Hematopoietic multipotent progenitor cell treated with erythropoietin and hydrocortisone succinate and interleukin-3 and kit ligand, for 6 days (in vitro differentiated cells): ENCODE measurements at places on chromosomes 12 and 14.

GRCh38 chr14:74898694-74899093 lies 17.0 kb downstream of the DLST start:
- no peak for DNase-seq

DNA sequence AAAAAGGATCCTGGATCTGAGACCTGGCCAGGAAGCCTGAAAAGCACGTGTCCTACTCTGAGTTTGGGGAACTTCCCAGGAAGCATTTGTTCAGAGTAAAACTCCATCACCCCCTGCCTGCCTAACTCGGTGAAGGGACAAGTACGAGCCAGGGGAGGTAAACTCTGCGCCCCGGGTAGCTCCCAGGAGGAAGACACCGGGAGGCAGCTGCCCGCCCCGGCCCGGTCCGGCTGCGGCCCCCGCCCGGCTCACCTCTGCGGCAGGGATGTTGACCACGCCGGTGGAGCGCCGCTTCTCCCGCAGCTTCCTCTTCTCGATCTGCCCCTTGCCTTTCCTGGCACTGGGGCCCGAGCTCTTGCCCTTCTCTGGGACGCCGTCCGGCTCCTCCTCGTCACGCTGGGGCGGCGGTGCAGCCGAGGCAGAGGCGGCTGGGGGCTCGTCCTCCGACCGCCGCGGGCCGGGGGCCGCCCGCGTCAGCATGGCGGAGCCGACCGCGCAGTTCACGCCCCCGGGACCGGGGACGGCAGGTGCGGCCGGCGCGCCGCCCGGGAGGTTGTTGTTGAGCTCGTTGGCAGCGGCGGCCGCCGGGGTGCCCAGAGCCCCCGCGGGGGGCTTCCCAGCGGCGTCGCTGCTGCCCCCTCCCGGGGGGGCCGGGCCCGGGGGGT lies 1.2 kb downstream of the PAWR start:
- peak; percentile 37 for DNase-seq

- no peak for DNase-seq
Observed at GRCh38 chr14:76113691-76114090, 38.0 kb upstream of the GPATCH2L start.

GRCh38 chr12:851343-851742 lies 98.2 kb downstream of the RAD52 start:
- no peak for DNase-seq

GRCh38 chr12:30661210-30661609 lies 34.5 kb downstream of the IPO8 start:
- no peak for DNase-seq

- DNase-seq: peak; percentile 57
Observed at GRCh38 chr12:65496617-65497016, 218.1 kb downstream of the MSRB3 start.

GRCh38 chr12:49969027-49969426 lies 3.7 kb upstream of the AQP6 start:
- no peak for DNase-seq

DNA sequence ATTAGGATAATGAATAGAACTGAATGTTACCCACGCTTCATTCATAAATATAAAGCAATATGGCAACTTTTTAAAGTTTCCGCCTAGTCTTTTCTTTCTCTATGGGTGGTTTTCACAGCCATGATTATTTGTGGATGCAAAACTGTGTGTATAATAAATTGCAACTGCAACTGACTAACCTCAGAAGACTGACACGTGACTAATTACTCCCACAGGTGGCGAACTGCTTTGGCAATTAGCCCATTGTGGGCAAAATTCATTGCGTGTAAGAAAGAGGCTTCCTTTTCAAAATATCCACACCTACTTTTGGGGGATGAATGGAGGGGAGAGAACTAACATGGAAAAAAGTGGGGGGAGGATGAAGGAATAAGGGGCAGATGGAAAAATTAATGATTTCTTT lies 79.0 kb downstream of the SLC25A21 start:
- DNase-seq: peak; percentile 7

GRCh38 chr14:30417121-30417520 lies 141.8 kb upstream of the G2E3 start:
- DNase-seq: no peak

DNA sequence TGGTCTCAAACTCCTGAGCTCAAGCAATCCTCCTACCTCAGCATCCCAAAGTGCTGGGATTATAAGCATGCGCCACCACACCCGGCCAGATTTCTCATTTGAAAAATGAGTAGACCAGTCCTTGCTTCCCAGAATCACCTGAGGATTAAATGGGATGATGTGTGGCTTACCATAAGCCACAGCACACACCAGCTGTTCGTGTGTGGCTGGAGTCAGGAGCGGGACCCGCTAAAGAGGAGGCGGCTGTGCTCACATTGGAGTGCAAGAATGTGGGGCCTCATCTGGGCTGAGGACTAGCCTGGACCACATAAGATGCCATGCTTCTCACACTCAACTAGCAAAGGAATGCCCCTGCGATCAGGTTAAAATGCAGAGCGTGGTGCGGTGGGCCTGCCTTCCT lies 6.7 kb upstream of the ALDH2 start:
- DNase-seq: no peak

DNA sequence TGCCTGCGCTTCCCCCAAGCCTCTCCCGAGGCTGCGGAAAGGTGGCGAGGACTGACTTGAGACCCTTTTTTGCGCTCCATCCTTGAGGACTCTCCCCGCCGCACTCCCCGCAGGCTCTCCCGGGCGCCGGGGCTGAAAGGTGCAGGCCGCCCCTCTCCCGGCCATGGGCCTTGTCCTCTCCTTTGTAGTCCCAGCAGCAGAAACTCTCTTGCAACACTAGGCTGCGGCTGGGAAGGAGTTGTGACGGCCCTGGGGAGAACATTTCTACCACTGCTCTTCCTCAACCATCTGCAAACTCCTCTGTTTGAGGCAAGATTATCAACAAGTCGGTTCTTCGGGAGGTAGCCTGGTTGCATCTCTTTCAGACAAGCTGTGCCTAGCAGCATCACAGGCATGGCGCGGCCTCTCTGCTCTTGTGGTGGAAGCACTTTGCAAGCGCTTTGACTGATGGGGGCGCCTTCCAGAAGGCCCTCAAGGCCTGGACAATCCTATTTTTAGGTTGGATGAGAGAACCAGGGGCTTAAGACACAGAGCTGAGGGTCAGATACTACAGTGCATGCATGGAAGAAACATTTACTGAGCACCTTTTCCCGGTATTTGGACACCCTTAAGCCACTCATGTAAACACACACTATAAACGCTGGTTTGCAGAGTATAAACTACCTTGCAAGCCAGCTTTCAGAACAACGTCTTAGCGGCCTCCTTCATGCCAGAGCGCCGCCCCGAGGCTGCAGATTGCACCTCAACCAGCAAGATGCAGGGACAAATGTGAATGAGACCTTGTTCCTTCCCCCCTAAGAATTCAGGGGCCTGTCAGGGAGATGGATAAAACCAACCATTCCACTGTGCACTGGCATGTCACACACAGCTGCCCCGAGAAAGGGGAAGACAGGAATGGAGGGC lies 1.2 kb upstream of the PRIMA1 start:
- no peak for DNase-seq

- peak; percentile 45 for DNase-seq
Observed at GRCh38 chr12:66119229-66119869, 11.2 kb downstream of the LLPH start.

- DNase-seq: no peak
Observed at GRCh38 chr12:91732086-91732485, 413.6 kb downstream of the BTG1 start.

DNA sequence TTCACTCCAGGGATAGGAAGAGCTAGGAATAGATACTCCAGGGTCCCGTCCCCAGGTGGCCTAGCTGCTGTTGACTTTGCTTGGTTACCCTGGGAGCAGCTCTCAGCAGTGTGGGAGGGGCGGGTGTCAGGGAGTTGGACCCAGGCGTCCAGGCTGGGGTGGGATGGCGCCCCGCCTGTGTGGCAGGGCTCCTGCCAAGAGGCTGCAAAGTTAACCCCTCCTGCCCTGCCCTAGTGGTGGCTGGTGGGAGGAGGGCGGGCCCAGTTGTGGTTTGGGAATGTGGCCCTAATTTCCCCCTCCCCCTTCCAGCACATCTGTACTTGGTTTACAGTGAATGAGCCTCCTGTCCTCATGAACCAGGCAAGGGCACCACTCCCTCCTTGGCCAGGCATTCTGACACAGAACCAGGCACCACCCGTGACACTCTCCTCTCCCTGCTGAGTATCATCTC lies 1.7 kb upstream of the RARG start:
- DNase-seq: peak; percentile 73

GRCh38 chr12:71243370-71243769 lies 85.6 kb upstream of the TSPAN8 start:
- no peak for DNase-seq

DNA sequence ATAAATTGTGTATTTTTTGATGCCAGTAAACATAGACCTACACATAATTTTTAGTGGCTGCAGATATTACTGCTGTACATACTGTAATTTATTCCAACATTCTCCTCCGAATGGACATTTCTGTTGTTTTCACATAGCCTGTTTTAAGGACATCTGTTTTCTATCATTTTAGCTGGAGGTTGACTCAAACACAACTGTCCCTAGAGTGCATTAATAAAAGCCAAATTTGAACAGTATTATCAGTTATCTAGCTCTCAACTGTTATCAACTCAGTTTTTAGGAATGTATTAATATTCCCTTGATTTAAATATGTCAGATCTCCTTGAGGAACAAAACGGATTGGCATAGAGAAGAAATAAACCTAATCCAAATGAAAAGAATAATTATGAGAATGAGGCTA lies 17.2 kb upstream of the PIWIL1 start:
- DNase-seq: no peak

- no peak for DNase-seq
Observed at GRCh38 chr12:106519607-106520021, 63.2 kb upstream of the RFX4 start.

- no peak for DNase-seq
Observed at GRCh38 chr12:120013659-120014380, 24.8 kb downstream of the BICDL1 start.

DNA sequence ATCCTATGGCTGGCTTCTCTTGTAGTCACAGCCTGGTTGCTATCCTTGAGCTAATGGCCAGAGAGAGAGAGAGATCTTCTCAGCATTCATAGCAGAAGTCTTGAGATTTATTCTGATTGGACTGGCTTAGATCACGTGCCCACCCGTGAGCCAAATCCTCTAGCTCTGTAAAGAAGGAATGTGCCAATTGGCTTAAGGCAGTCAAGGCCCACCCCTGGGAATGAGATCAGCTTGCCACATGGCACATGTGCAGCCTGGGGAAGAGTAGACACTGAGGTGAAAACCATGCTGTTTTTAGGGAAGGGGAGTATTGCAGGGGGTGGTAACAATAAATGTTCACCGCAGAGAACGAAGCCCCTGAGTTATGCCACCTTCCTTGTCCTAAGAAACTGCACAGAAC lies 36.3 kb downstream of the PLEKHG7 start:
- DNase-seq: no peak

- peak; percentile 97 for DNase-seq
Observed at GRCh38 chr12:57771236-57771872, 551 bp downstream of the METTL1 start.

- DNase-seq: no peak
Observed at GRCh38 chr12:105575235-105575634, 244.7 kb downstream of the C12orf75 start.

DNA sequence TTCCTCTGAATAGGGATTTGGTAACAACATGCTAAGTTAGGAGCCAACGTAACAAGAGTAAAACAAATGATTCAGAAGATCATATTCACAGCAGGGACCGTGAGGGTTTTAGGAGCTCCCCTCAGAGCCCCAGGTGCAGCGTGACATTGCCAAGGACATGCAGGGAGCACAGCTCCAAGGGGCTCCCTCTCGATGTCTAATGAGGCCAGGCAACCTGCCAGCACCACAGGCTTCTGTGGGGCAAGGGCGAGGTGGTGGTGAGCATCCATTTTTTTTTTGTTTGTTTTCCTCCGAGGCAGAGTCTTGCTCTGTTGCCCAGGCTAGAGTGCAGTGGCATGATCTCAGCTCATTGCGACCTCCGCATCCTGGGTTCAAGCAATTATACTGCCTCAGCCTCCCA lies 95.1 kb upstream of the PTPRB start:
- no peak for DNase-seq

DNA sequence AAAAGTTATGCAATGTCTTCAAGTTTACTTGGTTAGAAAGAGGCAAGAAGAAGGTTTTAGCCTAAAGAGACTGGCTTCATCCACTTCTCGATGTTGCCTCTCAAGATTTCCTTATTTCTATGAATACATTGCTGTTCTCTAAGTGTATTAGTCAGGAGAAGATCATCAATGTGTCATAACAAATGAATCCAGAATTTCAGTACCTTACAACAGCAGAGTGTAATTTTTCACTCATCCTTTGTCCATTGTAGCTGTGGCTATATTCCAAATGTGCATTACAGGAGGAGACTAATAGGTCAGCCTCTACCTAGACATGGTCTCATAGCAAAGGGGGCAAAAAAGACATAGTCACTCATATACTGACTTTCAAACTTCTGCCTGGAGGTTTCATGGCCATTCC lies 579.1 kb downstream of the PRKD1 start:
- no peak for DNase-seq

DNA sequence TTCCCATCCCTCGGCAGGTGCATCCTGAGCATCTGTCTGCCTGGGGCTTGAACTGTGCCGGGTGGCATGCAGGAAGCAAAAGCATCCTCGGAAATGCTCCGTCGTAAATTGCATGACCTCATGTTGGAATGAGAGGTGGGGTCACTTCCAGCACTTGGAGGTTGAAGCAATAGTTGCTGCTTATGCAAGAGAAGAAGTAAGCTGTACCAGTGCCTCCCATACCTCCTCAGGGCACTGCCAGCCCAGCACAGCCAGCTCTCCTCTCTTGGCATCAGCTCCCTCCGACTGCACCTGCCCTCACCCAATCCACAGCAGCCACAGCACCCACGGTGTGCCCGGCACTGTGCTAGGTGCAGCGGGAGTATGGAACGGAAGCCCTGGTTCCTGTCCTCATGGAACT lies 11.5 kb downstream of the TEAD4 start:
- DNase-seq: no peak

- no peak for DNase-seq
Observed at GRCh38 chr12:120754792-120755191, 29.2 kb downstream of the ACADS start.

- no peak for DNase-seq
Observed at GRCh38 chr12:96687719-96688118, 198.3 kb downstream of the CFAP54 start.

GRCh38 chr12:115407723-115408122 lies 723.7 kb upstream of the TBX3 start:
- DNase-seq: no peak

- DNase-seq: peak; percentile 72
Observed at GRCh38 chr12:6062757-6063735, 61.4 kb downstream of the VWF start.

DNA sequence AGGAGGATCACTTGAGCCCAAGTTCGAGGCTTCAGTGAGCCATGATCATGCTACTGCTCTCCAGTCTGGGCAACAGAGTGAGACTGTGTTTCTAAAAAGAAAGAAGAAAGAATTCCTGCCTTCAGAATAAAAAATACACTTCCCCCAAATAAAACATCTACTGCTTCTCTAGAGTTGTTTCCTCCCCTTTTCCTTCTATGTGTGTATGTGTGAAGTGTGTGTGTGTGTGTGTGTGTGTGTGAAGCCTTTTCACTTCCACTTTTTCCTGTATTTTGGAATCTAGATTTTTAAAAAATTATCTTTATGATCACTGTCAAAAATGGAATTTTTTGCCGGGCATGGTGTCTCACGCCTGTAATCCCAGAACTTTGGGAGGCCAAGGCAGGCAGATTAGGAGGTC lies 12.6 kb upstream of the SNX6 start:
- no peak for DNase-seq

GRCh38 chr12:51174501-51174900 lies 1.6 kb upstream of the TFCP2 start:
- DNase-seq: peak; percentile 27
